ENCODE measurements at places on chromosomes 3 and 15. TPM values are rescaled to one million over a fixed set of nuclear protein-coding genes. Genes with fewer than 3 reads are reported as not detected.

- H3K4me3 ChIP-seq = peak overlapping the region; percentile 70
- H3K27ac ChIP-seq = no peak overlapping the region
- no peak for DNase-seq
- peaks cover 23% of the 10 kb centered on the region for H3K4me1 ChIP-seq
Measured at GRCh38 chr15:40762919-40763800, 708 bp upstream of the GCHFR start.

GRCh38 chr3:144011251-144011799, 39.7 kb downstream of the DIPK2A start:
- H3K4me3 ChIP-seq = no peak overlapping the region
- no peaks in the 10 kb centered on the region for H3K27me3 ChIP-seq
- no peaks in the 10 kb centered on the region for H3K36me3 ChIP-seq
- H3K4me1 ChIP-seq = no peaks in the 10 kb centered on the region
- H3K27ac ChIP-seq = no peak overlapping the region

- no peak for DNase-seq
- H3K36me3 ChIP-seq = no peaks in the 10 kb centered on the region
- H3K4me3 ChIP-seq = no peak overlapping the region
- no peaks in the 10 kb centered on the region for H3K4me1 ChIP-seq
- no peak overlapping the region for H3K27ac ChIP-seq
Measured at GRCh38 chr3:39910826-39911464, 101.5 kb downstream of the MYRIP start.

The P3H2 gene
- total RNA-seq = 40.5 TPM
